ENCODE measurements at places on chromosomes 5 and 9.

GRCh38 chr9:109456811-109457210 is 41.3 kb downstream of the PTPN3 start:
- no peak for DNase-seq

- no peak for DNase-seq
These were observed 218.6 kb downstream of the AGTPBP1 start for GRCh38 chr9:85523202-85523601.

- no peak for DNase-seq
These were observed 116.7 kb downstream of the PDE8B start for GRCh38 chr5:77326986-77327734.

- peak; percentile 52 for DNase-seq
These were observed 57.9 kb downstream of the PBX3 start for GRCh38 chr9:125805057-125805456.

DNA sequence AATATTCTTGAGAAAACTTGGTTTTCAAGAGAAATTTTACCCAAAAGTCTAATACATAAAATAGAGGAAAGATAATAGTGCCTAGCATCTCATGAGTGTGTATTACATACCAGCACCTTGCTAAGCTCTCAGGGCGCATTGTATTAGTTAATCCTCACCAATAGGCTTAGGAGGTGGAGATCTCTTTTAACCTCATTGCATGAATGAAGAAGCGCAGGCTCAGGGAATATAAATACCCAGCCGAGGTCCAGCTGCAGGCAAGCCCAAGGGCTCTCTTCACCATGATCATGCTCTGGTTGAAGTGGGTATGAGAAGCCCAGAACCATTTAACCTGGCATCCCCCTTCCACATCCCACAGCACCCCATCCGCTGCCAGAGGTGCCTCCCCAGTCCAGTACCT is 46.0 kb downstream of the CAMK2A start:
- no peak for DNase-seq
